Activated CD4-positive, alpha-beta memory T cell treated with anti-CD3 and anti-CD28 coated beads for 36 hours (primary cell): ENCODE measurements at places on chromosomes 3 and 15. TPM values are rescaled to one million over a fixed set of nuclear protein-coding genes. Genes with fewer than 3 reads are reported as not detected.

The IGSF11 gene
- total RNA-seq: 0.15 TPM

The MST1R gene
- 0.93 TPM for total RNA-seq

The PLCB2 gene
- total RNA-seq: 70.7 TPM

The SPATA12 gene
- total RNA-seq: not detected

The CTXN2 gene
- not detected for total RNA-seq

The DNAH12 gene
- 0.14 TPM for total RNA-seq

The NLGN1 gene
- total RNA-seq: not detected

The FAM174B gene
- total RNA-seq: 7.7 TPM

The ERC2 gene
- total RNA-seq: not detected

The IL20RB gene
- 0.80 TPM for total RNA-seq

The MGA gene
- 31.4 TPM for total RNA-seq

The GPR156 gene
- total RNA-seq: not detected
